PC-3 (cell line): ENCODE measurements at places on chromosomes 7 and 10.

- DNase-seq = peak; percentile 72
- no peak overlapping the region for H3K27ac ChIP-seq
- no peak overlapping the region for H3K4me3 ChIP-seq
- peaks cover 23% of the 10 kb centered on the region; the same call in 1 of the 2 replicates for H3K36me3 ChIP-seq
Measured at GRCh38 chr10:49512121-49512809, 26.7 kb downstream of the ERCC6 start.

DNA sequence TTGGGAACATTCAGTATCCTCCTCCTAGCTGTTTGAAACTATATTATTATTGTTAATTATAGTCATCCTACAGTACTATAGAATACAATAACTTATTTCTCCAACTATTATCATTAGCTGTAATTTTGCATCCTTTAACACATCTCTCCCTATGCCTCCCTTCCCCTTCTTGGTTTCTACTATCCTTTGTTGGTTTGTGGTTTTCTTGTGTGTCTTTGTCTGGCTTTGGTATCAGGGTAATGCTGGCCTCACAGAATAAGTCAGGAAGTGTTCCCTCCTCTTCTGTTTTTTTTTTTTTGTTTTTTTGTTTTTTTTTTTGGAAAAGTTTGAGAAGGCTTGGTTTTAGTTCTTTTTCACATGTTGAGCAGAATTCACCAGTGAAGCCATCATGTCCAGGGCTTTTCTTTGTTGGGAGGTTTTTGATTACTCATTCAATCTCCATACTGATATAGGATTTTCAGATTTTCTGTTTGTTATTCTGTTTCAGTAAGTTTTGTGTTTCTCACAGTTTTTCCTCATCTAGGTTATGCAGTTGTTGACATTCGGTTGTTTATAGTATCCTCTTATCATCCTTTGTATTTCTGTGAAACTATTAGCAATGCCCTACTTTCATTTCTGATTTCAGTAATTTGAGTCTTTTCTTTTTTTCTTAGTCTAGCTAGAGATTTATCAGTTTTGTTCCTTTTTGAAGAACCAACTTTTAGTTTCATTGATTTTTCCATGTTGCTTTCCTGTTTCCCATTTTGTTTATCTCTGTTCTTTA is 21.6 kb downstream of the C1GALT1 start:
- no peak for DNase-seq
- no peaks in the 10 kb centered on the region for H3K27me3 ChIP-seq
- H3K4me3 ChIP-seq = no peak overlapping the region
- H3K4me1 ChIP-seq = peaks cover 21% of the 10 kb centered on the region

DNA sequence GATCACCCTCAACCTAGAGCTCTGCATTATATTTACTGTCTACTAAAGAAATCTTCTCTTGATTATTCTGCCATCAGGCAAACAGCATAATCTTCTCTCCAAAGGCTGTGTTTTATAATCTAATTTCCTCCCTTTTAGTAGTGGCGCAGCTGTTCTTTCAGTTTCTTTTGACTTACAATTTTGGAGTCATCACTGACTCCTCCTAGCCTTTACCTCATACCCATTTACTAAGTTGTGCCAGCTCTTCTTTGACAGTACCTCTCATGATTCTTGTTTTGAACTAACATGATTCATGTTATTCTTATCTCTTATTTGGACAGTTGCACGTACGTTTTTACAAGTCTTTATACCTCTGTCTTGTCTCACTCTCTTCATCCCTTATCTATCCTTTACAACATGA is 113.0 kb downstream of the FOXP2 start:
- DNase-seq = no peak
- H3K4me3 ChIP-seq = no peak overlapping the region
- no peak overlapping the region for H3K27ac ChIP-seq
- peaks cover 11% of the 10 kb centered on the region for H3K27me3 ChIP-seq

GRCh38 chr7:98641646-98642500 is 24.8 kb downstream of the NPTX2 start:
- no peaks in the 10 kb centered on the region for H3K27me3 ChIP-seq
- no peak overlapping the region for H3K4me3 ChIP-seq
- no peaks in the 10 kb centered on the region for H3K4me1 ChIP-seq
- no peak overlapping the region for H3K27ac ChIP-seq
- H3K36me3 ChIP-seq = no peaks in the 10 kb centered on the region

DNA sequence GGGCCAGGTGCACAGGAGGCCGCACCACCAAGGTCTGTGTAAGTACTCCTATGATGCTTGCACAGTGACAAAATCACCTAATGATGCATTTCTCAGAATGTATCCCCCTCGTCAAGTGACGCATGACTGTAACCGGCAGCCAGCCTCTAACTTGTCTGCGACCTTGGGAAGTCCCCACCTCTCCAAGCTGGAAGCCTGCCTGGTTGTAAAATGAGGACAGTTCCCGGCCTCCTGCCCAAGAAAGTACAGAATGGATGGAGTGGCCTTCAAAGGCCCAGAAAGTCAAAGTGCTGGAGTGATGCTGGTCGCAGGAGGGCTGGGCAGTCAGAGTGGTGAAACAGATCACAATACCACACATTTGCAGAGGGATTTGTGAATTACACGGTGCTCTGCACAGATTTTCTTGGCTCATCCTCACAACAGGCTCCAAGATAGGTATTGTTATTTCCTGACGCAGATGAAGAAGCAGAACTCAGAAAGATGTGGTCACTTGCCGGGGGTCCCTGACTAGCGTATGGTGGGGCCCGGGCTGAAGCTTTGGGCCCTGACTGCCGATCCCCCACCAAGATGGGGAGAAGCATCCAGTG is 22.8 kb downstream of the SPOCK2 start:
- H3K4me3 ChIP-seq = no peak overlapping the region
- no peak for DNase-seq
- no peak overlapping the region for H3K27ac ChIP-seq
- peaks cover 8% of the 10 kb centered on the region for H3K4me1 ChIP-seq

- no peaks in the 10 kb centered on the region for H3K36me3 ChIP-seq
- 0 out of 2 replicates have a peak, but pooled peaks cover 3% of the 10 kb centered on the region for H3K27me3 ChIP-seq
- no peak overlapping the region for H3K4me3 ChIP-seq
Measured at GRCh38 chr7:8179486-8179885, 82.5 kb downstream of the ICA1 start.

GRCh38 chr10:112799726-112800510 is 150.1 kb upstream of the TCF7L2 start:
- no peak overlapping the region for H3K27ac ChIP-seq
- peaks cover 9% of the 10 kb centered on the region; the same call in 1 of the 2 replicates for H3K4me1 ChIP-seq
- DNase-seq = no peak
- no peaks in the 10 kb centered on the region for H3K36me3 ChIP-seq
- no peak overlapping the region for H3K4me3 ChIP-seq

DNA sequence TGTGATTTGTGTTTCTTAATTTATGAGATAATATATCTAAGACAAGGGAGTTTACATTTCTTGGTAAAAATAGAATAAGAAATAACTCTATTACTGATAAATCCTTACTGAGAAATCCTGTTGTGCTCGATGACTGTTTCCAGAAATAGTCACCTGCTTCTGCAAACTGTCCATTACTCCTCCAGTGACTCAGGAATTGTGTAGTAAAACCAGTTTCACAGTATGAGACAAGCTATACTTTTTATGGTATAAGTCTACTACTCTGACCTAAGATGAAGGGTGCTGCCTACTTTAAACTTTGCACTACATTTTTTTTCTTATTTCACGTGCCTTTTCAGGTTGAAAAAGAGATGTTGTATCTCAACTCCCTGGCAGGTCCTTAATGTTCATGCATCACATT is 6.8 kb upstream of the ANKRD22 start:
- H3K4me3 ChIP-seq = no peak overlapping the region
- H3K4me1 ChIP-seq = peaks cover 25% of the 10 kb centered on the region
- peak; percentile 83 for DNase-seq
- H3K27ac ChIP-seq = peak overlapping the region; percentile 55
- no peaks in the 10 kb centered on the region for H3K27me3 ChIP-seq
- H3K36me3 ChIP-seq = no peaks in the 10 kb centered on the region

DNA sequence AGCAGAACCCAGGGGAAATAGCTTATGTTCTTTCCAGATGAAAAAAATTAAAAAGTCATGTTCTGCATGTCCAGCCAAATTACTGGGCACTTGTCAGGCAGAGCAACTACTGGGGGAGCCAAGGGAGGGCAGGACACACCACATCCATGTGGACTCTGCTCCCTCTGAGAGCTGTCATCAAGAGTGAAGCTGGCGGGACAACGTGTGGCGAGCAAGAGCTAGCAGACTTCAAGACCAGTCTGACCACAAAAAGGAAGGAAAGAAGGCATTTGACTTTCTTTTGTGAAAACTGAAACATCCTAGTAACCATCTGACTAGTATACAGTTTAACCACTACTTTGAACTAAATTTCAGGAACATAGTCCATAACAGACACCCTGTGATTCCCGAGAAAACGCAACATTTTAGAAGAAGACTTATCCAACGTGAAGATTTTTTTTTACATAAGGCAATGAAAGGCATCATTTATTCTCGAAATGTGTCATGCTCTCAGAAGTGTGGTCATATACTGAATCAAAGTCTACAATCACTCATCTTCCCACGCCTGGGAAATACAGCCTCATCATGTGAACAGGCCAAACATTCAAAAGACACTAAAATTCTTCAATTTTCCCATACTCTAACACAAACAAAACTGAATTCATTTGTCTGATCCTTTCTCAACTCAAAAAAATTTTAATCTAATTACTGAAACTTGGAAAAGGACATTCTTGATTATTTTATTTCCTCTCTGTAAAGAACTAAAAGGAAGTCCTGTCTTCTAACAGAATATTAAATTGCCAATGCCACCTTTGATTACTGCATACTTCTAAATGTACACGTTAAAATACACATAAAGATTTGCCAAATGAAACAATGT is 15.5 kb downstream of the CYTH3 start:
- no peak for DNase-seq
- no peaks in the 10 kb centered on the region for H3K36me3 ChIP-seq
- H3K27ac ChIP-seq = peak overlapping the region; percentile 41
- no peaks in the 10 kb centered on the region for H3K27me3 ChIP-seq

DNA sequence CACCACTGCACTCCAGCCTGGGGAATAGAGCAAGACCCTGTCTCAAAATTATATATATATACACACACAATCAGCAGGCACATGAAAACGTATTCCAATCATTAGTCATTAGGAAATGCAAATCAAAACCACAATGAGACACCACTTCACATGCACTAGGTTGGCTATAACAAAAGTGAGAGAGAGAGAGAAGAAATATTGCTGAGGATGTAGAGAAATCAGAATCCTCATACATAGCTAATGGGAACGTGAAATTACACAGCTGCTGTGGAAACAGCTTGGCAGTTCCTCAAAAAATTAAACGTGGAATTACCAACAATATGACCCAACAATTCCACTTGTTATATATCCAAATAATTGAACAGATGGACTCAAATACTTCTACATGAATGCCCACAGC is 43.3 kb upstream of the CNNM1 start:
- H3K36me3 ChIP-seq = no peaks in the 10 kb centered on the region
- DNase-seq = no peak
- no peaks in the 10 kb centered on the region for H3K27me3 ChIP-seq
- no peak overlapping the region for H3K27ac ChIP-seq
- no peaks in the 10 kb centered on the region for H3K4me1 ChIP-seq
- H3K4me3 ChIP-seq = no peak overlapping the region

GRCh38 chr7:34825221-34825620 is 167.2 kb downstream of the NPSR1 start:
- no peaks in the 10 kb centered on the region; the same call in 1 of the 2 replicates for H3K4me1 ChIP-seq
- no peaks in the 10 kb centered on the region for H3K36me3 ChIP-seq
- H3K27me3 ChIP-seq = no peaks in the 10 kb centered on the region
- peak; percentile 12 for DNase-seq
- H3K4me3 ChIP-seq = no peak overlapping the region

GRCh38 chr7:139829025-139829774 is at the start of gene TBXAS1:
TBXAS1 (plus strand) TSS chr7:139829264; CDS start chr7:139829391, 127 bp downstream.
- no peaks in the 10 kb centered on the region for H3K36me3 ChIP-seq
- H3K4me3 ChIP-seq = no peak within 1 kb of the TSS
- peaks cover 22% of the 10 kb centered on the region for H3K4me1 ChIP-seq
- peak within 1 kb of the TSS; percentile 65 for H3K27ac ChIP-seq
- peak; percentile 65 for DNase-seq

DNA sequence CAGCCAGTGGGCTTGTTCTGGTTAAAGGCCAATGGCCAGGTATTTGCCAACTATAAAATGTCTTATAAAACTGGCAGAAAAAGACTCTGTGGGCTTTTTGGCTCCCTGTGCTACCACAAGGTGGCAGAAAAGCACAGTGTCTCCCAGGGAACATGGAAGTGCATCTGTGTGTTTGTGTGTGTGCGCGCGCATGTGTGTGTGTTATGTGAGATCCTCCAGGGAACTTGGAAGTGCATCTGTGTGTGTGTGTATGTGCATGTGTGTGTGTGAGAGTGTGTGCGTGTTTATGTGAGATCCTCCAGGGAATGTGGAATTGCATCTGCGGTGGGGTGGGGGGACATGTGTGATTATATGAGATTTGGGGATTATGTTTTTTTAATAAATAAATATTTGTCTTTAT is 30.2 kb upstream of the ABI1 start:
- peak; percentile 82 for DNase-seq
- no peak overlapping the region for H3K27ac ChIP-seq
- no peaks in the 10 kb centered on the region for H3K36me3 ChIP-seq
- no peaks in the 10 kb centered on the region for H3K27me3 ChIP-seq
- H3K4me1 ChIP-seq = no peaks in the 10 kb centered on the region

GRCh38 chr10:18620856-18621255 is 30.5 kb downstream of the NSUN6 start:
- H3K4me3 ChIP-seq = no peak overlapping the region
- no peaks in the 10 kb centered on the region; the same call in 1 of the 2 replicates for H3K36me3 ChIP-seq
- H3K27ac ChIP-seq = no peak overlapping the region
- H3K27me3 ChIP-seq = no peaks in the 10 kb centered on the region
- no peak for DNase-seq

DNA sequence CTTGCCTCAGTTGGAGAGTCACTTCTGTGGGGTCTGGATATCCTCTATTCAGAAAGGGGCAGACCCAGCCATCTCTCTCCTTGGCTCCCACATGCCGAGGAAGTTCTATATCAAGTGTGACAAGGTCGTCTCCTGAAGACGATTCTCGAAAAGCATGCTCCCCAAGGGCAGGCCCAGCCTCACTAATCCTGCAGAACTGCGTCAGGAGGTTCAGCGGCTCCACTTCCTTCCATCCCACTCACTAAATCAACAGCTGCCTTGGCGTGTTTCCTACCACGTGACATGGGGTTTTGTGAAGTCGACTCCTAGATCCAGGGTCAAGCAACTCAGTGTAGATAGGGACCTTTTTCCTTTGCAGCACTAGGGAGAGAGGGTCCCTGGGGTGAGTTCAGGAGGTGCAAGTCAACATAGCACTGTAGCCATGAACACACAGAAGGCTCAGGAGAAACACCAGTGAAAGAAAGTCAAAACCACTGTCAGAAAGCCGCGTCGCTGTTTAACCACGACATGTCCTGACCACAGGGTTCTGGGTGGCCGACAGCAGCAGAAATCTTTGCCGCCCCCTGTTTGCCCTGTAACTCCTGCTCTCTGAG is 156.4 kb downstream of the PRPF18 start:
- no peaks in the 10 kb centered on the region for H3K4me1 ChIP-seq
- H3K27ac ChIP-seq = no peak overlapping the region
- H3K27me3 ChIP-seq = no peaks in the 10 kb centered on the region
- H3K36me3 ChIP-seq = no peaks in the 10 kb centered on the region
